ENCODE measurements at places on chromosomes 16 and 17.

DNA sequence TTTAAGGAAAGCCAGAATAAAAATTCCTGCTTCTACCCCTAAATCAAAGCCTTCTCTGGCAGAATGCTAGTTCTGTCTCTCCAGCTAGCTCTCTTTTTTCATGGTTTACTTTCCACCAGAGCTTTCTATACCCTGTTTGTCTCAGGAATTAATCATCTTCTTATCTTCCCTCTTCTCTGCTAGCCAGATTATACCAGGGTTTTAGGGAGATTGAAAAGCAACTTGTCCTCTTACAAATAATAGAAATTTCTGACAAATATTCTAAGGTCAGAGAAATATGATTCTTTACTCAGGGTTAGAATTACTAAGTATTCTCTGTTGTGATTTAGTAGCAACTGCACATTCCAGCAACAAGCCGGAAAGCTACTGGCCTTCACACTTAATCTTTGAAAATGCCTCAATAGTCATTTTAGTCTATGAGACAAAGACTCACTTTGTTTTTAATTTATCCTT is 166.4 kb downstream of the TANC2 start:
- DNase-seq = no peak

- DNase-seq = no peak
These were observed 29.8 kb downstream of the SLC39A11 start for GRCh38 chr17:73062726-73063125.

DNA sequence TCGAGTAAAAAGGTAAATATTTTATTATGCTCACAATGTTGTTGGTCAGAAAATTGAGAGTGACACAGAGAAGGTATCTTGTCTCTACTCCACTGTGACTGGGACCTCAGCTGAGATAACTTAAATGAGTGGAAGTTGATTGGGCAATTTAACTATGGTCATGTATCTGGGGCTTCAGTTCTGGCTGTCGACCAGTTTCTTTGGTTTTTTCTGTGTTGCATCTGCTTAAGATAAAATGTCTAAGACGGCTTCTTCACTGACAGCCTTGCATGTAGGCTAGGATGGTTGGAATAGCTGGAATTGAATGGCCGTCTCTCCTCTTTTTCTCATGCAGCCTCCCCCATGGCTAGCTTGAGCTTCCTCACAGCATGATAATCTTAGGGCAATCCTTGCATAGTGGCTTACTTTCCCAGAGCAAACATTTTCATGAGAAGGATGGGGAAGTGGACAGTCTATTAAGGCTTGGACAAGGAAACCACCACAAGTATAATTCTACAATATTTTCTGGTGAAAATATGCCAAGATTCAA is 433.7 kb downstream of the KIF2B start:
- no peak for DNase-seq

- no peak for DNase-seq
These were observed 67.9 kb downstream of the PRMT7 start for GRCh38 chr16:68378436-68379415.

GRCh38 chr17:66724581-66725341 is 110.2 kb upstream of the CACNG5 start:
- DNase-seq = no peak

DNA sequence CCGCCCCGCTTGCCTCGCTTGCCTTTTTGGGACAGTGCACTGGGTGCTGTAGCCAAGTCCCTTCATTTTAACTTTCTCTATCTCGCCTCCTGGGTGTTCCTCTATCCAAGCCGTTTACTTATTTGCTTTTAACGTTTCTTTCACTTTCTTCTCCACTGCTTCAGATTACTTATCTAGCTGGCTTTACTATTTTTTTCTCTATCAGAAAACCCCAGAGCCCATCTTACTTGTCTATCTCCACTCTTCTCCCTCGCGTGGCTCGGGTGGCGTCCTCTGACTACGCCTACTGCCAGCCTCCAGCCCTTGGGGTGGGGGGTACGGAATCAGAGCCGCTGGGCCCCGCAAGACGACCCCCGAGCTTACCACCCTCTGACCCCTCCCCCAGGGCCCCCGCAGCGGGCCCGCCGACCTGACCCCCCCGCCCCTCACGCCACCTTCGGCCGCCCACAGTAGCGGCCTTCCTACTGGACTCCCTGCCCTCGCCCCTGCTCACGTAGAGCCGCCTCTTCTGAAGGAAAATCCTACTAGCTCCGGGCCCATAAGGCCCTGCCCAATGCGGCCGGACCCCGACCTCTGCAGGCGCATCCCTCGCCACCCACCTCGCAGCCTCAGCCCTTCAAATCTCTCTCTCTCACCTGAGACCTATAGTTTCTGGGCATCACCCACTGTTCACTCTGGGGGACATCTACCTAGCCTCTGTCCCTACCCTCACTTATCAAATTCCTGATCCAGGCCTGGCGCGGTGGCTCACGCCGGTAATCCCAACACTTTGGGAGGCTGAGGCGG is 1.0 kb upstream of the SLC12A4 start:
- DNase-seq = peak; percentile 9

DNA sequence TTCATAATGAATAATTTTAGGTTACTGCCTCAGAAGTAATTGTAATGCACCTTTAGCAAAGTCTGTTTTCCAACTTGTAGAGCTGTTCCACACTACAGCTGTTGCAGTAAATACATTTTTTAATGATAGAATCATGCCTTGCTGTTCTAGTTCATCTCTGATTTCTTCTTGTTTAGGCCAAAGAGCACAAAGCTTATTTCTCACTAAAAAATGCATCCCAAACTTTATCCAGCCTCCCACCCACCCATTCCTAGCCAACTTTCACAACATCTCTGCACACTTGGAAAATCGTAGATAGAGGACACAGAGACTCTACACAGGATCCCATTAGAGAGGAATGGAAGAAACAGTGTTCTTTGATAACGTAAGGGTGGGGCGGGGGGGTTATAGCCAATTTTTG is 252.2 kb upstream of the DYNLRB2 start:
- DNase-seq = no peak
